ENCODE measurements at places on chromosomes 5 and 9.

- DNase-seq, result no peak
Measured at GRCh38 chr9:16342246-16343020, 528.0 kb downstream of the BNC2 start.

- no peak for DNase-seq
Measured at GRCh38 chr9:127183814-127184582, 61.6 kb upstream of the ANGPTL2 start.

GRCh38 chr5:133844836-133845235 is 123.6 kb downstream of the C5orf15 start:
- DNase-seq, result no peak

GRCh38 chr5:60010328-60010727 is 116.8 kb upstream of the PDE4D start:
- no peak for DNase-seq

DNA sequence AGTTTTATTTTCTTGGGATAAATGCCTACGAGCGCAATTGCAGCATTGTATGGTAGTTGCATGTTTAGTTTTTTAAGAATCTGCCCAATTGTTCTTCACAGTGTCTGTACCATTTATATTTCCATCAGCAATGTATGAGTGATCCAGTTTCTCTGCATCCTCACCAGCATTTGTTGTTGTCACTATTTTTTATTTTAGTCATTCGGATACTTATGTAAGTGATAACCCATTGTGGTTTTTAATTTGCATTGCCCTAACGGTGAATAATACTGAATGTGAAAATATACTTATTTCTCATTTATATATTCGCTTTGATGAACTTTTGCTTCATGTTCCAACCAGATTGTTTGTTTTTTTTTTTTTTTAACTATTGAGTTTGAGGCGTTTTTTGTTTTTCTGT is 33.7 kb upstream of the PWWP2A start:
- no peak for DNase-seq

GRCh38 chr9:95366731-95367325 is 49.3 kb upstream of the FANCC start:
- no peak for DNase-seq

- no peak for DNase-seq
Measured at GRCh38 chr5:66828548-66829357, 232.6 kb downstream of the MAST4 start.

DNA sequence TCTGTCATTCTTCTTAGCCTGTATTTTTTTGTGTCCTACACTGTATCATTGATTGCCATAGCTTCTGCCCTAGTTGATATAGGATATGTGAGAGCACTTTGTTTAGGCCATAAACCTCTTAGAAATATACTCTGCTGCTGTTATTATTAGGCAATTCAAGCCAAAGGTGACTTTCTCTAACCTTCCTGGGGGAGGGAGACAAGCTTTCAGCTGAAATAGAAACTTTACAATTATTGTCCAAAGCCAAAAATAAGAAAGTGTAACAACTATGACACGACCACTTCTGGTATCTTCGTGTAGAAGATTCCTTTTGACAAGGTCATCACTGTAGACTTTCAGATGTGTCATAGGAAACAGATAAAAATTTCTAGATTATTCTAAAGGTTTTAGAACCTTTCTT is 12.2 kb upstream of the CSNK1A1 start:
- no peak for DNase-seq

Measured in NCI-H1092 treated with DMSO at 0.1 percent for 48 hours (cell line).